ENCODE measurements at places on chromosomes 3 and 15. TPM values are rescaled to one million over a fixed set of nuclear protein-coding genes. Genes with fewer than 3 reads are reported as not detected.

SEMA3G gene
- under 0.01 TPM for total RNA-seq

MYO1E gene
- 220 TPM for total RNA-seq

PATL2 gene
- total RNA-seq: 2.7 TPM

ABI3BP gene
- 183 TPM for total RNA-seq

ADAMTSL3 gene
- total RNA-seq: 0.72 TPM

ACKR2 gene
- not detected for total RNA-seq

PLA2G4F gene
- not detected for total RNA-seq

SLC28A1 gene
- total RNA-seq: not detected

DNA sequence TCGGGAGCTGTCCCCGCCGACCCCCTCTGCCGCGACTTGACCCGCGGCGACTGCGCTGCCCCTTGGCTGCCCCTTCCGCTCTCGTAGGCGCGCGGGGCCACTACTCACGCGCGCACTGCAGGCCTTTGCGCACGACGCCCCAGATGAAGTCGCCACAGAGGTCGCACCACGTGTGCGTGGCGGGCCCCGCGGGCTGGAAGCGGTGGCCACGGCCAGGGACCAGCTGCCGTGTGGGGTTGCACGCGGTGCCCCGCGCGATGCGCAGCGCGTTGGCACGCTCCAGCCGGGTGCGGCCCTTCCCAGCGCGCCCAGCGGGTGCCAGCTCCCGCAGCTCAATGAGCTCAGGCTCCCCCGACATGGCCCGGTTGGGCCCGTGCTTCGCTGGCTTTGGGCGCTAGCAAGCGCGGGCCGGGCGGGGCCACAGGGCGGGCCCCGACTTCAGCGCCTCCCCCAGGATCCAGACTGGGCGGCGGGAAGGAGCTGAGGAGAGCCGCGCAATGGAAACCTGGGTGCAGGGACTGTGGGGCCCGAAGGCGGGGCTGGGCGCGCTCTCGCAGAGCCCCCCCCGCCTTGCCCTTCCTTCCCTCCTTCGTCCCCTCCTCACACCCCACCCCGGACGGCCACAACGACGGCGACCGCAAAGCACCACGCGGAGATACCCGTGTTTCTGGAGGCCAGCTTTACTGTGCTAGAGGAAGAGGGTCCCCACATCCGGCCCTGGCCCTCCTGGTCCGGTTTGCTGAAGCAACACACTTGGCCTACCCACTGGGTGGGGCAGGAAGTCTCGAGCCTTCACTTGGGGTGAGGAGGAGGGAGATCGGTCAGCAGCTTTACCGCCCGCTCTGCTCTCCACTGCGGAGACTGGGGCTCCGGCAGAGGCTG lies at the start of gene RASSF1:
TSS of gene RASSF1 (minus strand) at position 389 of the 882 bp plus-strand sequence. CDS start at position 358, 31 bp downstream.
- H3K27me3 ChIP-seq: no peaks in the 10 kb centered on the region
- peak within 1 kb of the TSS; percentile 77 for H3K4me3 ChIP-seq
- no peaks in the 10 kb centered on the region for H3K36me3 ChIP-seq
- H3K27ac ChIP-seq: peak within 1 kb of the TSS; percentile 83

DNA sequence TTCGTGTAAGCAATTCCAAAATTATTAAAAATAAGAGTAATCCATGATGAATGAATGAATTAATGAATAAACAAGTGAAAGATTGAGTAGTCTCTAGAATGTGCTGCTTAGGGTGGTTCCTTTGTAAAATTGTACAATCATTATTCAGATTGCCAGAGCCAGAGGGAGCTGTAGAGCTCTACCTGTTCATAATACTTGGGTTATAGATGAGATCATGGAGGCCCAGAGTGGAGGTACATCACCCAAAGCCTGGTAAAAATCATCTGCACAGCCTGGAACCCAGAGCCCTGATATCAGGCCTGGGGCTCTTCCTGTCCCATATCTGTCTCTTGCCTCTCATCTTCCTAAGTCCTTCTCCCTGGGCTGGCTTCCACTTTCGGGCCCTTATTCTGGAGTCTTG lies 297.2 kb downstream of the RPLP1 start:
- H3K27ac ChIP-seq: no peak overlapping the region
- H3K27me3 ChIP-seq: peaks cover 28% of the 10 kb centered on the region
- no peak overlapping the region for H3K4me3 ChIP-seq
- no peaks in the 10 kb centered on the region for H3K4me1 ChIP-seq

Measured in osteoblast (primary cell).